ENCODE measurements at places on chromosomes 2 and 18.

GRCh38 chr2:150769421-150769820 is 282.0 kb upstream of the RND3 start:
- DNase-seq: no peak

DNA sequence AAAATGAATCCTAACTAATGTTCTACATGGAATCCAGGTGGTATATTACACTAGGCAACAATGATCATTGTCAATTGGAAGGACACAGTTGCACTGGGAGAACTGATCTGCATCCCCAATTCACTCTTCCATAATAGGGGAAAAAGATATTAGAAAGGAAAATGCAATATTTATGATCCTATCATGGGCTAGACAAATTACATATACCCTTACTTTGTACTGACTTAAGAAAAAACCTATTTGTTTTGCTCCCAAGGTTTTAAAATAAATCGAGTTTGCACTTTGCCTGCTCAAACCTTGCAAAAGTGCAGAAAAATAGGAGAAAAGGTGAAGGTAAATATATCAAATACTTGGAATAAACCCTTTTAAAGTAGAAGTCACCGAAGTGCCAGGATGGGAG is 11.0 kb upstream of the PAX3 start:
- DNase-seq: no peak

- no peak for DNase-seq
Measured at GRCh38 chr18:36155851-36156757, 26.4 kb downstream of the ELP2 start.

DNA sequence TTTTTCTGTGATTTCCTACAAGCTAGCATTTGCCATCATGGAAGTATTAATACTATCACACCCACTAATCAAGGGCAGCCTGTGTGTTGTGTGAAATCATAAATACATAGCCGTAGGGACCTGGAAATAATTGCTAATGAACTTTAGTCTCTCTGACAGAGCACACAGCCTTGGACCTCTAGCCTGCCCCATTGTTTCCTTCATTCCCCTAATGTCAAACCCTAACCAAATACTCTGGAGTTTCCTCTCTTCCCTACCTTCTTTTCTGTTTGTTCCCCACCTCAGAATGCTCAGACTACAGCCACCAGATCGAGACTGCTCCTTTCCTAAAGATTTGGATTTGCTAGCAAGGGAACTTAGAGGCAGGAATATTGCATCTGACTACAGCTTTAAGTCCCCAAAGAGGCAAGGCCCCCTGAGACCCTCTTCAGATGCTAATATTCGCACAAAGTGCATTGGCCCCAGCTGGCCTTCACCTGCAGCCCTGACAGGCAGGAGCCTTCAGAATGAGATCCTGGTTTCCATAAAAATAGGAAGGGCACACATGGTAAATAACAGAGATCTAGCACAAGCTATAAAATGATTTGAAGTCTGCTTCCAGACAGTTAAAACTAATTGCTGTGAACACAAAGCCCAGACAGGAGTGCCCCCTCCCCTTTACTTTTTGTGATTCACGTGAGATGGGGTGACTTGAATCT is 279.2 kb upstream of the DCC start:
- no peak for DNase-seq
